ENCODE measurements at places on chromosomes 12 and 14.

- DNase-seq = no peak
Measured at GRCh38 chr14:23545740-23546365, 5.7 kb downstream of the ZFHX2 start.

DNA sequence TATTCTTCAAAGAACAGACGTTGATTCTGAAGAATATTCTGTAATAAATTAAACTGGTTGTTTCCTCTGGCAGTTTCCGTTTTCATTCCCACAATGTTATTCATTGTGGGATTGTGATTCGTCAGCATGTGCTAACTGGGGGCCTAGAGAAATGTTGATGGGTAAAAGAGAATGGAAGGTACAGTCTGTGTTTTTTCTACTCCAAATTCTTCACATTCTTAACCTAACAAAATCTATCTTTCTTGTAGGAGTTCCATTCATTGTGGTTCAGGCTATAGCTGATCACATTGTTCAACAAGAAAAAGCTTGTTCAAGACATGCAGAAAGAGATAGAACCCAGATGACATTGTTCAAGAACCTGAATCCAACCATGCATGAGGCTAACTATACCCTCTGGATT, 5.9 kb downstream of the CD163 start:
- DNase-seq = no peak

- no peak for DNase-seq
Measured at GRCh38 chr14:34222867-34223266, 239.2 kb downstream of the SPTSSA start.

DNA sequence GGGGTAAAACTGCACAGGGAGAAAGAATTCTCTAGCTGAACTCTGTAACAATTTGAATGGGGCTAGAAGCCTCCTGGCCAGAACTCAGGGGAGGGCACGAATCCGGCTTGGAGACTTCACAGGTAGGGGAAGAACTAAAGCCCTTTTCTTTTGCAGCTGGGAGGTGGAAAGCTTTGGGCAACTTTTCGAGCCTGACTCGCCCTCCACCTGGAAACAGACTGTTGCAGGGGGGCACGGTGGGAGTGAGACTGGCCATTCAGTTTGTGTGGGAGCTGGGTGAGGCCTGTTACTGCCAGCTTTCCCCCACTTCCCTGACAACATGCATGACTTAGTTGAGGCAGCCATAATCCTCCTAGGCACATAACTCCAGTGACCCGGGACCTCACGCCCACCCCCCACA, 135.8 kb downstream of the PLCZ1 start:
- DNase-seq = no peak

DNA sequence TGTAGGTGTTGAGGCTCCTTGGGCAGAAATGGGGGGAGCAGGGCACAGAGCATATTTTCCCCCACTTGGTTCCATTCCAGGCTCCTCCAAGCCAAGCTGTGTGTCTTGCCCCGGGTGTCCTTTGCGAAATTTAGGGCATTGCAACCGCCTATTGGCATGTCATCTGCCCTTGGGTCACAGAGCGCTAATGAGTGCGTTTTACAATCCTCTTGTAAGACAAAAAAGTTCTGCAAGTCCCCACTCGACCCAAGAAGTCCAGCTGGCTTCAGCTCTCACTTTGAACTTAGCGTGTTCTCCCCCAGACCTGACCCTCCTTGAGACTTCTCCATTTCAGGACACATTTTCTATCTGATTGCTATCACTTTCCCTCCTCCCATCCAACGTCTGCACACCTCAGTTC, 6.1 kb upstream of the LRTM2 start:
- DNase-seq = no peak

DNA sequence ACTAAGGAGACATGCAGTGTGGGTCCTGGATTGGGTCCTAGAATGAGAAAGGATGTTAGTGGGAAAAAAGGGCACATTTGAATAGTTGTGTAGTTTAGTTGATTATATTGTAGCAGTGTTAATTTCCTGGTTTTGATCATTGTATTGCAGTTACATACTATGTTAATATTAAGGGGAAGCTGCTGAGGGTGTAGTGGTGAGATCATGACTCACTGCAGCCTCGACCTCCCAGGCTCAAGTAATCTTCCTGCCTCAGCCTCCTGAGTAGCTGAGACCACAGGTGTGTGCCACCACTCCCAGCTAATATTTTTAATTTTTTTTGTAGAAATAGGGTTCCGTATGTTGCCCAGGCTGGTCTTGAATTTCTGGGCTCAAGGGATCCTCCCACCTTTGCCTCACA, 21.7 kb downstream of the BORCS5 start:
- DNase-seq = no peak

GRCh38 chr12:51863363-51863932, 14.9 kb upstream of the FIGNL2 start:
- DNase-seq = no peak

DNA sequence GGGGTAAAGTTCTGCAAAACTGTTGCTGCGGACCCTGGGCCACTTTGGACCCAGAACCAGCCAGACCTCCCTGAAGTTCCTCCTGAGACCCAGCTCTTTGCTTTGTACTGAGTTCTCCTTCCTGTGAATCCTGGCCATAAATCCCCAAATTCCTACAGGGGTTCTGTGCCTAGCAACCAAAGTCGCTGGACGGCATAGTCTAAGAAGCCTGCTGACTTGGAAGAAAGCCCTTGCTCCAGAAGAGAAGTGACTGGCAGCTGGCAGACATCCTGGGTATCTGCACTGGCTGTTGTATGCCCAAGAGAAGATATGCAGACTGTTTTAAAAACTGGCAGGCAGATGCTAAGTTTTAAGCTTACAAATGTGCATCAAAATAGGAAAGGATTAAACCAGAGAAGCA, 99.9 kb upstream of the SLC24A4 start:
- DNase-seq = no peak

DNA sequence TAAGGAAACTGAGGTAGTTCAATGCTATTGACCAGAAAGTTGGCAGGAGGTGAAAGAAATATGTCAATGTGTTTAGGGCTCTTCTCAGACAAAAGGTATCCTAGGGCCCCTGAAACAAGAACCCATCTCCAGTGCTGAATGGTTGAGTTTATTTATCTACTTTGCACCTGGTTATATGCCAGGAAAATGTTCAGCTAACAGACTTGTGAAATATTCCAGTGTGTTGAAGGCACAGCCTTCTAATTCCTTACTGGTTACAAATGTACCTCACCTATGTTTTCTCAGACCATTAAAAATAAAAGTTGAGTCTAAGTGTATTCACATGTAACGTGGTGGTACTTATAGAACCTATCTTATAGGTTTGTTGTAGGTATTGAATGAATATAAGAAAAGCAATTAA, 511.7 kb upstream of the SEL1L start:
- DNase-seq = no peak

DNA sequence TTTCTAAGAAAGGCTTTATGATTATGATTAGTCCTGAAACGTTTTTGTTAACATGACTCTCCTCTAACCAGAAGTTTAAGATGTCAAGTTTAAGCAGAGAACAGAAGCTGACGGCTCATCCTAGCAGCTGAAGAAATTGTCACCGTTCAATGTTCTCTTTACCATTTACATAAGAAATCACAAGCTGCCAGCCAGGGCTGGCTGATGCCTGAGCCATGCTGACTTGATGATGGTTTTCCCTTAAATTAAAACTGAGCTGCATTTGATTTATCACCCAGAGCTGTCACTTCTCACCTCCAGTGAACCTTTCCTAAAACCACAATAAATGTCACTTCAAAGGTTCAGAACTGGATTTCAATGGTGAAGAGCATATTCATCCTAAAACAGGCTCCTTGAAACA, 153.6 kb downstream of the KTN1 start:
- no peak for DNase-seq

GRCh38 chr14:63761351-63762117, 33.7 kb upstream of the SGPP1 start:
- DNase-seq = no peak

DNA sequence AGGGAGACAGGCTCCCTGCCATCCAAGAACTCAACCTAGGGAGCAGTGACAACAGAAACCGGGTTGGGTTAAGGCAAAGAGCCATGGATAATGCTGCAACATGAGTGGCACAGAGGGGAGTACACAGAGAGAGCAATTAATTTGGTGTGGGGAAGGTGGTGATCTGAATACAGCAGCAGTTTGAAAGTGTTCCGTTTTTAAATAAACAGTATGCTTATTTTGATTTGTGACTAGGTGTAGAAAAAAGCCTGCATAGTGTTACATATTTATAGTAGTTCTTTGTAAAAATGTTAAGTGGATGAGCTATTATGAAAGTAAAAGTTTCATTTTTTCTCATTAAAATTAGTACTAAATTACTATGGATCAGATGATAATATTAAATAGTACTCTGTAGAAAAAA, 8.7 kb downstream of the AKAP5 start:
- no peak for DNase-seq

GRCh38 chr14:71166180-71166837, 259.1 kb downstream of the PCNX1 start:
- no peak for DNase-seq

- DNase-seq = no peak
Measured at GRCh38 chr12:128856791-128857078, 3.5 kb downstream of the GLT1D1 start.

GRCh38 chr14:96192975-96193805, 11.4 kb upstream of the BDKRB2 start:
- DNase-seq = no peak

- no peak for DNase-seq
Measured at GRCh38 chr14:72790887-72791566, 102.9 kb downstream of the DPF3 start.

DNA sequence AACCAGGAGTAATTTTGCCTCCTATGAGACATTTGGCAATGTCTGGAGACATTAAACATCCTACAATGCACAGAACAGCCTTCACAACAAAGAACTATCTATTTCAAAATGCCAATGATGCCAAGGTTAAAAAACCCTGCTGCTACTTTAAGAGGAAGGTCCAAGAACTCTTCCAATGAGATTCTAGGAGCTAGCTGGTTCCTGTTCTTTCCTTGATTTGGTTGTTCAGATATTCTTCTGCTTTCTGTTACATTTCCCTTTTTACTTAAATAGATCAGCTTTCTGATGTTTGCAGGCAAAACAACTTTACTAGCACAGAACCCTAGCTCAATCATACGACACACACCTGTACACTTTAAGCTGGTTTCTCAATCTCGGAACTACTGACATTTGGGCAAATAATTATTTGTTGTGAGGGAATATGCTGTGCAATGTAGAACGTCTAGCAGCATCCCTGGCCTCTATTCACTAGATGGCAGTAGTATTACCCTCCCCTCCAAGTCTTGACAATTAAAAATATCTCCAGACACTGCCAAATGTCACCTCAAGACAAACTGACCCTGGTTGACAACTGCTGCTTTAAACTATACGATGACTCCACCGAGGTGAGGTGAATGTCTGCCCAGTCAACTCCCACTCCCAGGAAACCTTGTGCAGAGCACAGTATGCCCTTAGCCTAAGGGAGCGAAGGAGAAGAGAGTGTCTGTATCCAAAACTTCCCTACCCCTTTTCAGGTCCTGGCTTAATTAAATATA, 4.4 kb downstream of the BLTP3B start:
- no peak for DNase-seq

DNA sequence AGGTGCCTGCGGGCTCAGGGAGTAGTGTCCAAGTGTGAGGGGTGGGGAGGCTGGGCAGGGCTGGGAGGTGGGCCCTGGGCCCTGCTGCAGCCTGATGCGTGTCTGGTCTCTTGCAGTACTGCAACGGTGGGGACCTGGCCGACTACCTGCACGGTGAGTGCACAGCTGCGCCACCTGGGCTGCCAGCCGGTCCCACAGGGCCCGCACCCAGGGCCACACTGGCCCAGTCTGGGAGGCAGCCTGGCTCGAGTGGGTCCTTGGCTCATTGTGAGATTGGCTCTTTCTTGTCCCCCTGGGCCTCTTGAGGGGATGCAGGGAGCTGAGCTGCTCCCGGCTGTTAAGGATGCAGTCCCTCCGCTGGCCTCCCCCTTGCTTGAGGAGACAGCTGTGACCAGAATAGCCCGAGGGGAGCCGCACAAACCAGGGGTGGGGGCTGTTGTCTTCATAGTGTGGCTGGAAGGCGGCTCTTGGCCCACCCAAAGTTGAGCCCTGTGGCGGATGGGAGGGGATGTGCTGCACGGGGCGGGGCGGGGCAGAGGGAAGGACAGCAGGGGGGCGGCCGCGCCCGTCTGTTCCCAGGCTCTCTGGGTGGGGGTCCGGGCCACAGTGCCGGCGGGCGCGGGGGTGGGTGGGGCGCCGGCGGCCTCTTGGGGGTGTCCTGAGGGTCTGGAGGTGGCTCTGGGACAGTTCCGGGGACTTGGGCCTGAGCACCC, 13.1 kb downstream of the ULK1 start:
- no peak for DNase-seq

DNA sequence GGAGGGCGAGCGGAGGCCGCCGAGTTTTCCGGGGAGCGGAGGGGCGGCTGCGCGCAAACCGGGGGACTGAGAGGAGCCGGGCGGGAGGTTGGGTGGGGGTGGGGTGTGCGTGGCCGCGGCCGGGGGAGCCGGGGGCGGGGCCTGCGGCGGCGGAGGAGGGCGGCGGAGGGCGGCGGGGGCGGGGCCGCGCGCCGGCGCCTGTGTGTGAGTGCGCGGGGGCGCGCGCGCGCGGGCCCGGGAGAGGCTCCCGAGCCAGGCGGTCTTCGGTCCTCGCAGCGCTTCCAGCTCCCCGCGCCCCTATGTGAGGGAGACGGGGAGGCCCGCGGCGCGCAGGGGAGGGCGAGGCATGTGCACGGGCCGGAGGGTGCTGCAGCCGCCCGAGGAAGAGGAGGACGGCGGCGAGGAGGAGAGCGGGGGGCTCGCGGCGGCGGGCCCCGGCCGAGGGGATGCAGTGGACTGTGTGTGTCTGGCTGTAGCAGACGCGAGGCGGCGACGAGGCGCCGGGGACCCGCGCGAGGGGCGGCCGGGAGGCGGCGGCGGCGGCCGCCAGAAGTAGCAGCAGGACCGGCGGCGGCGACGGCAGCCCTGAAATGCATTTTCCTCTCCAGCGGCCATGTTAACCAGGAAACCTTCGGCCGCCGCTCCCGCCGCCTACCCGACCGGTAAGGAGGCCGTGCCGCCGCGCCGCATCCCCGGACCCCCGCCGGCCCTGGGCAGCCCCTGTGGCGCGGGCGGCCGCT, at the start of gene DYRK2:
TSS of gene DYRK2 (plus strand) at position 225 of the 740 bp plus-strand sequence. CDS start at position 614, 389 bp downstream.
- peak; percentile 72 for DNase-seq

GRCh38 chr14:69350892-69351291, 47.2 kb downstream of the ERH start:
- DNase-seq = no peak

DNA sequence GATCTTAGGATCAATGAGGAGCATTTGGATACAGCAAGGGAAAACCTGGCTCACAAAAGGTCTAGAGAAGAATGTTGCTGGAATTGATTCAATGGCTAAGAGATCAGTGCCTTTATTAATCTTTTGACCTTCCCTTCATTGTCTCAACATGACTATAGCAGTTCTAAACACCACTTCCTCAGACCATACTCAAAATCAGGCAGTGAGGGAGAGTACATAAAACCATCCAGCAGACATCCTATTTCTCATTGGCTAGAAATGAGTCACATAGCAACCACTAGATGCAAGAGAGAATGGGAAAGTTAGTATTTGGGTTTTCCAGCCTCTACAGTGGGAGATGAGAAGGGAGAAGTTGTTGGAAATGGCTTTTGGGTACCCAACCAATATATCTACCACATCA, 151.4 kb upstream of the NUDT4 start:
- DNase-seq = no peak

- DNase-seq = no peak
Measured at GRCh38 chr12:33253178-33253577, 186.4 kb downstream of the SYT10 start.

GRCh38 chr14:53249059-53249458, 95.9 kb upstream of the DDHD1 start:
- DNase-seq = no peak

- no peak for DNase-seq
Measured at GRCh38 chr14:50675597-50675996, 7.5 kb upstream of the SAV1 start.

GRCh38 chr12:121610239-121611149, 15.8 kb upstream of the ORAI1 start:
- no peak for DNase-seq

GRCh38 chr12:75716291-75717025, 205.0 kb upstream of the KRR1 start:
- DNase-seq = no peak
